SJCRH30 (cell line): ENCODE measurements at places on chromosomes 16 and 17.
A peak's percentile ranks its signal among the peaks of the same experiment; 100 is the strongest.

- no peak for DNase-seq
Observed at GRCh38 chr17:44988044-44988942, 20.2 kb upstream of the C1QL1 start.

DNA sequence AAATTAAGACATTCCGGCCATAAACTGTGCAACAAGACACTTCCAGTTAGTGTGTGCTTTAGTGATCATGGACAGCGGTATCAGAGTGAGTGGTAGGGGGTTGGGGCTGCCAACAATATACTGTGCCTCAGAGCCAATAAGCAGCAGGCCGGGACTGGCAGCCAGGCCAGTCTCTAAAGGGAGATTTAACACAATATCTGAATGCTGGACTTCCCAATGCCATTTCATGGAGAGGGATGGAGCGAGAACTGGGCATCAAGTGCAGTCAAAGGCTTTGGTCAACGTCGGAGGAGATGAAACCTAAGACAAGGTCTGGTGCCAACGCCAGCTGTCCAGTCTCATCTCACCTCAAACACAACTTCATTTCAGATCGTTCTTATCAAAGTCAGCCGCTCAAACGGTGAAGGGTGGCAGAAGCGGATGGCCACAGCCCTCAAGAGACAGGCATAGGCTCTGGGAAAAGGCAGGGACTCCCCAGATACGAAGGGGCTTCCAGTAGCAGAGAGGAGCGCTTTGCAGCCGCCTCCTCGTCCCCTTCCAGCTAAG, 935 bp downstream of the USP32 start:
- DNase-seq: peak; percentile 61

DNA sequence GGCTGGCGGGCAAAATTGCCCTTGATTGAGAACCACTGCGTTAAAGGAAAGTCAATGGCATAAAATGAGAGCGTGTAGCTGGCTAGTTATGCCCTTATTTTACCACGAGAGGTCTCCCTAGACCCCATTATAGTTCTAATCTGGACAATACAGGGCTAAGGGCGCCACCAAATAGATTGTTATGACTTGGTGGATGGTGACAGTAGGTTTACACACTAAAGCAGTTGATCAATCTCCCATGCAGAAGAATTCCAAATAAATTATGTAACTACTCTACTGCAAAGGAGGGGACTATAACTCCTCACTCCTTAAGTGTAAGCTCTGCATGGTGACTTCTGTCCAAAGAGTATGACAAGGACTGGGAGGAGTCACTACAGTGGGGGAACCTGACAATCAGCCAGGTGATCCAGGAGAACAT, 20.4 kb upstream of the YPEL2 start:
- peak; percentile 31 for DNase-seq

- no peak for DNase-seq
Observed at GRCh38 chr16:86075488-86075785, 176.5 kb downstream of the IRF8 start.

- peak; percentile 59 for DNase-seq
Observed at GRCh38 chr17:64507413-64507782, 621 bp downstream of the CEP95 start.

GRCh38 chr17:38511150-38512108, 83.2 kb downstream of the ARHGAP23 start:
- DNase-seq: peak; percentile 69

GRCh38 chr17:43200127-43200526, 11.5 kb upstream of the TMEM106A start:
- no peak for DNase-seq

DNA sequence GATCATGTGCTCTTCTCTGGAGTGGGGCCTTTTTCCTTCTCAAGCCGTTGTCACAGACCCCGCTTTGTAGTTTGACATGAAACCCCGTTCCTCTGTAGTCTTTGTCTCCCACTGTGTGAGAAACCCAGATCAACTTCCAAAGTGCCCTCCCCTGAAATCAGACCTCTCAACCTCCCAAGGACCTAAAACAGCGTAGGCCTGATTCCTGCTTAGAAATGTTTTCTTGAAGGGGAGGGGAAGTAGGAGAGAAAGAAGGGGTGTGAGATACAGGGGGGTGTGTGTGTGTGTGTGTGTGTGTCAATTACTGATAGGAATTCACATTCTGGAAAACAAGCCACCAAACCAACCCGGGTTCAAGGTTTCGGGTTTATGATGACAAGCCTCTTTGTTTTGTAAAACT, 1.4 kb downstream of the UBE2O start:
- DNase-seq: no peak

GRCh38 chr16:66287416-66287815, 79.1 kb upstream of the CDH5 start:
- DNase-seq: no peak

- no peak for DNase-seq
Observed at GRCh38 chr16:19809693-19810092, 75.0 kb downstream of the GPRC5B start.

GRCh38 chr16:2042171-2042985, 5.3 kb downstream of the NTHL1 start:
- no peak for DNase-seq

- no peak for DNase-seq
Observed at GRCh38 chr16:47694543-47694942, 233.4 kb downstream of the PHKB start.

GRCh38 chr16:67477960-67478554, 2.9 kb downstream of the ATP6V0D1 start:
- DNase-seq: no peak

GRCh38 chr17:76671123-76671911, 27.8 kb upstream of the ST6GALNAC1 start:
- peak; percentile 100 for DNase-seq

GRCh38 chr16:50286681-50287080, 20.3 kb downstream of the ADCY7 start:
- DNase-seq: no peak

- DNase-seq: no peak
Observed at GRCh38 chr17:67671493-67671892, 46.2 kb upstream of the NOL11 start.

DNA sequence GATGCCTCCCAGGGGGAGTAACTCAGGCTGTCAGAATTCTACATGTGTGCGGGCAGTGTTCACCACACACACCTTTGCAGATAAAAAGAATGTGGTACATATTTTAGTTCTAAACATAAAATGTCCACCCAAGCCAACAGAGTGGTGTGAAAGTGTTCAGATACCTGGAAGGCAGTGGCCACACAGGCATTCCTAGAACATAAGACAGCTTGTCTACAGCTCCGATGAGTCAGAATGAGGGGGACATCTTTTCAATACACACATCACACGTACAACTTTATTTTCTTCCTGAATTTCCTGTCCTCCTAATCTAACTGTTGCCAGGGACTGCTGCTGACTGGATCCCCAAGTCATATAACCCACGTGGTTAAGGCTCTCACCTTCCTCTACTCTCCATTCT, 142.3 kb downstream of the ZFHX3 start:
- DNase-seq: no peak

- DNase-seq: peak; percentile 32
Observed at GRCh38 chr16:8959921-8960787, 3.6 kb downstream of the USP7 start.

DNA sequence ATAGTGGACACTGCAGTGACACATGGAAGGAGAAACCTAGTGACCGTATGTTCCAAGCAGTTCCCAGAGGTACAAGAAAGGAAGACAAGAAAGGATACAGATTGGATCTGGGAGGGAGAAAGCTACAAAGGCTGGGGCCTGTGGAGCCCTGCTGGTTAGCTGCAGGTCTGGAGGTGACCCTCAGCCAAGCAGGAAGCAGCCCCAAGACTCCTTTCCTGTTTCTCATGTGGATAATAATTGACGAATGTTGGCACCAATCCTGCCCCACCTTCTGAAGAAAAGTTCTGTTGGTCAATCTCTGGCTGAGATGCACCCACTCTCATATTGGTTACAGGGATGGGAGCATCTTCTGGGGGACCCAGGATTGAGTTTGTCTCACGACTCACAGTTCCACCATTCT, 99.8 kb downstream of the SHISA6 start:
- DNase-seq: no peak

- no peak for DNase-seq
Observed at GRCh38 chr16:29858974-29859373, 4.1 kb downstream of the CDIPT start.

DNA sequence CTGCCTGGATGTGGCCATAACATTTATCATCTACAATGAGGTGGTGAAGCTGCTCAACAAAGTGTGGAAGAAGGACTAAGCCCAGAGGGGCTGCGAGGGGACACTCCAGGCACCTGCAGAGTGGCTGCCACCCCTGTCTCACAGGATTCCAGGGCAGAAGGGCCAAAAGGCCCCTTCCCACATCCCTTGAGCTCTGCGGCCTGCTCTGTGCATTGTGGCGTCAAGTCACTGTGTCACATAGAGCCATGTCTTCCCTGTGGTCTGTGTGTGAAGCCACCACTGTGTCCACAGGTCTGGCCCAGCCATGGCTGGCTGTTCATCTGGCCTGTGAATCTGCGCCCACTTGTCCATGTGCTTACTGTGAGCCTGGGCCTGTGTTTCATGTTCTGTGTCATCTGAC, 1714.6 kb downstream of the TP53TG3F start:
- DNase-seq: no peak

- peak; percentile 71 for DNase-seq
Observed at GRCh38 chr16:85168732-85169256, 56.5 kb upstream of the CIBAR2 start.
